ENCODE measurements at places on chromosomes 16 and 17.

DNA sequence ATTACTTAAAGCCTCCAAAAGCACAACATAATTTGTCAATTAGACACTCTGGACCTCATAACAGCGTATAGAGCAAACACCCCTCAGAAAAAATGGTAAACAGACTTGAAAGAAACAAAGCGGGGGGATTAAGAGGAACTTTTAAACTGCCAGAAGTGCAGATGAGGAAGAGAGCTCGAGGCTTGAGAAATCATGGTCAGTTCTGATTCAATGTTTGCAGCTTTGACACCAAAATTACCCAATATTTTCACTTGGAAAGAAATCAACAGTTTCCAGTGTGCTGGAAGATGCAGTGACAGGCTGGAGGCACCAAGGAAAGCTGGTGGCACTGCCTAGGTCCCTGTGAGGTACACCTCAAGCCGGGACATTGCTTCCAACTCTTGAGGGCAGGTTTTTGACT is 180.9 kb upstream of the TOX3 start:
- DNase-seq, result peak; percentile 81

- DNase-seq, result no peak
Observed at GRCh38 chr17:6196355-6196754, 126.2 kb downstream of the WSCD1 start.

DNA sequence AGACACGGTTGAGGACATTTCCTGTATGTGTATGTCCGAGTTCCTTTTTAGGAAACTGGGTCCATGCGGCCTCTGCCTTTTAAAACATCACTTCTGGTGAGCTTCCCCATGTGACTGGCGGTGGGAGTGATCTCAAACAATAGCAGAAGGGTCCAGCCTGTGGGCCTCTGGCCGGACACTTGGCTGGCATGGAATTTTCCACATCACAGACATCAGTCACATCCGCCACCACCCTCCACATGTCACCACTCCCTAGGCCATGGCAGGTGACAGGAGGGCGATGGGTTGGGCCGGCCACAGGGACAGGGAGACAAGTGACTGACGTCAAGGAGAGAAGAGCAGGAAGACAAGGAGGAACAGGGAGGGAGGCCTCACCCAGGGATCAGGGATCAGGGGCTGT is 83.7 kb downstream of the DNAH17 start:
- DNase-seq, result peak; percentile 10

DNA sequence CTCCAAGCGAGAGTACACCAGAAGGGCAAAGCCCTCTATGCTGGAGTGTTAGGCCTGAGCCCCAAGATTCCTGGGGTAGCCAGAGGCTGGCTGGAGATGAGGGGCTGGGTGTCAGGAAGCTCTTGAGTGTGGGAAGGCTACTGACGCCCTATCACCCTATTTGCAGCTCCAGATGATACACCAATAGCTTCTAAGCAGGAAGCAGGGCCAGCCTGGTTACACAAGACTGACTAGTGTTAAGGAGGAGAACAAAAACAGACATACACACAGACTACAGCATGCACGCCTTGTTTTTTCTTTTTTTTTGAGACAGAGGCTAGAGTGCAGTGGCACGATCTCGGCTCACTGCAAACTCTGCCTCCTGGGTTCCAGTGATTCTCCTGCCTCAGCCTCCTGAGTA is 15.9 kb downstream of the POLR3K start:
- DNase-seq, result peak; percentile 29

- no peak for DNase-seq
Observed at GRCh38 chr16:83888672-83889044, 10.3 kb upstream of the MLYCD start.

- peak; percentile 74 for DNase-seq
Observed at GRCh38 chr16:82263521-82264143, 93.6 kb upstream of the MPHOSPH6 start.

DNA sequence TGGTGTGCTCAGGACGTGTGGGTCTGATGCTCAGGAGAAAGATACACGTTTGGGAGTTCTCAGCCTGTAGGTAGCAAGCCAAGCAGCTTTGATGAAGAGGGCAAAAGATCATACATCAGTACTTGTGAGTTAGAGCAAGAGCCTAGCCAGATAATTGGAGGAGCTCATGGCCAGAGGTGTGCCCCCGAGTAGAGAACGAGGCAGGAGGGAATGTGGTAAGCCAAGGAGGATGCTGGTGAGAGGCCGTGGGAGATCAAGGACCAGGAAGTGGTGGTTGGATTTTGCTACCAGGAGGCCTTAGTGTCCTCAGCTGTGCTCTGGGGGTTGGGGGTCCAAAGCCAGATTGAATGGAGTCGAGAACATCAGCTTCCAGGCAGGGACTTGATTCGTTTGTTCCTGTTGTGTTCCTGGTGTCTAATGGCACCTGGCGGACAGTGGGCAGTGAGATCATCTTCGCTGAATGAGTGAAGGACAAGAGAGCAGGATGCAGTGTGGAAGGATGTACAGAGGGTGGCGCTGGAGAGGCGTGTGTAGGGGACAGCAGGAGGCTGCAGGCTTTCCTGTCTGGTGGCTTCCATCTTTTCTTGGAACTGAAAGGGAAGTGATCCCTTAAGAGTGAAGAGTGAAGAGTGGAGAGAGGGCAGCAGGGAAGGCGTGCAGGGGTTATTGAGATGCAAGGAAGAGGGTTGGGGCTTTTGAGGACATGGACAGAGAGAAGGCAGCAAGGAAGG is 11.6 kb downstream of the FBXL19 start:
- DNase-seq, result peak; percentile 76

- no peak for DNase-seq
Observed at GRCh38 chr17:83178533-83179304, 99.3 kb downstream of the METRNL start.

DNA sequence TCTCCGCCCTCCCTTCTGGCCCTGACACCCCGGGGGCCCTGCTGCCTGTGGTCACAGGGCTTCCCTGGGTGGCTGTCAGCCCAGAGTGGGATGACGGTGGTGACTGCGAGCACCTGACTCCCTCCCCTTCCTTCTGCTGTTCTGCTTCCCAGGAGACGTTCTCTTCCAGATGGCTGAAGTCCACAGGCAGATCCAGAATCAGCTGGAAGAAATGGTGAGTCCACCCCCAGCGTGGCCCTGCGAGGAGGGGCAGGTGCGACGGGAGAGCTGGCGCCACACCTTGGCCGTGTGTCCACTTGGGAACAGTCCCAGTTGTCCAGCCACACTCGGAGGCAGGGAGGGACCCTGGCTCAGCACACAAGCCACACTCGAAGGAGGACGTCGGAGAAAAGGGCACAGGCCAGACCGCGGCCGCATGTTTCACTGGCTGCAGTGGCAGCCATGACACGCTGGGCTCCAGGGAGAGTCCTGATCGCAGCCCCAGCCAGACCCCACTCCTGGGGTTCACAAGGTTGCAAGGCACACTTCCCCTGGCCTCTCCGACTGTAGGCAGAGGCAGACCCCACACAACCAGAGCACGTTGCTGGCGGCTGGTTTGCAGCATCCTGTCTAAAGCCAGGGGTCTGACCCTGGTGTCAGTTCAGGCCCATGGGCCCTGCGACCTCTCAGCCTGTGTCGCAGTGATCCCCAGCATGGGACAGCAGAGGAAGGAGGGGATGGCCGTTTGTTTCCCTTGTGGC is 49.9 kb downstream of the BAIAP2 start:
- DNase-seq, result no peak

DNA sequence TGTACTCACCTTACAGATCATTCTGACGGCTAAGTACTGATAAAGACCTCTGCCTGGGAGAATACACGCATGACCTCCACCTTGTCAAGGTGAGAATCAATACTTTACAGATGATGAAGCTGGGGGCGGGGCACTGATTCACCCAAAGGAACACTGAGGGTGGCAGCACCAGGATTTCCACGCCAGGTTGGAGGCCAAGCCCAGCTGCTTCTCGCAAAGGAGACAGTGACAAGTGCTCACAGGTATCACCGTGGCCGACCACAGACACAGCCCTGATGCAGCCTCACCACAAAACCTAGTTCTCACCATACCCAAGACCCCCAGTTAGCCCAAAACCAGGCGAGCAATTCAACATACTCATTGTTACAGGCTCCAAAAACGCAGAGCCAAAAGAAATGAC is 434.2 kb downstream of the SOX9 start:
- no peak for DNase-seq

- DNase-seq, result no peak
Observed at GRCh38 chr16:11634312-11634711, 33.9 kb upstream of the SNN start.

DNA sequence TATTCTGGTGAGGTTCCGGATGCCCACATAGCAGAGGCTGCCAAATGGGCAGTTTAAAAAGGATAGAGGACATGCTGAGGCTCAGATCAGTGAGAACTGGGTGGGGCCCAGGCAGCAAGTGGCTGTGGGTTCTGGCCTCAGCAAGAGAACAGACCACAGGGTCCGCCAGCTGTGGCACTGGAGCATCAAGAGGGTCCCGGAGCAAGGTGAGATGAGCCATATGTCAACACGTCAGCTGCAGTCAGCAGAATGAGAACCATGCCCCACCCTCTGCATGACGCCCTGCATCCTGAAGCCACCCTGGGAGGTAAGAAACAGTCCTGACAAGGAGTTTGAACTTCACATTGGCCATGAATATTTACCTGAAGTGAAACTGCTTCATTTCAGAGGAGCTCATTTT is 20.1 kb upstream of the CCL5 start:
- DNase-seq, result no peak

DNA sequence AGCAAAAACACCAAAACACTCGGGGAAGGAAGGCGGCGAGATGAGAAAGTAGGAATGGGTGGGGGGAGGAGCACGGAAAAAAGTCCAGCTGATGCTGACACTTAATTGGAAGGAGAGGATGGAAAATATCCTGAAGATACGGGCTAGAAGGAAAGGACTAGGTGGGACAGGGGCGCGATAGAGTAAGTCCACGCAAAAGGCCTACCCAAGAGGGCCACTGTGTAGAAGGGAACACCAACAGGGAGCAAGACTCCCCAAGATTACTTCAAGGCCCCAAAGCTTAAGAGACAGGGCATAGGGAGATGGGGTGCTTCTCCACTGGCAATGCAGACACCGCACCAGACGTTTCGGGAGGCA is 736 bp downstream of the APPBP2 start:
- DNase-seq, result peak; percentile 18
